ENCODE measurements at places on chromosomes 12 and 14.
A peak's percentile ranks its signal among the peaks of the same experiment; 100 is the strongest.

DNA sequence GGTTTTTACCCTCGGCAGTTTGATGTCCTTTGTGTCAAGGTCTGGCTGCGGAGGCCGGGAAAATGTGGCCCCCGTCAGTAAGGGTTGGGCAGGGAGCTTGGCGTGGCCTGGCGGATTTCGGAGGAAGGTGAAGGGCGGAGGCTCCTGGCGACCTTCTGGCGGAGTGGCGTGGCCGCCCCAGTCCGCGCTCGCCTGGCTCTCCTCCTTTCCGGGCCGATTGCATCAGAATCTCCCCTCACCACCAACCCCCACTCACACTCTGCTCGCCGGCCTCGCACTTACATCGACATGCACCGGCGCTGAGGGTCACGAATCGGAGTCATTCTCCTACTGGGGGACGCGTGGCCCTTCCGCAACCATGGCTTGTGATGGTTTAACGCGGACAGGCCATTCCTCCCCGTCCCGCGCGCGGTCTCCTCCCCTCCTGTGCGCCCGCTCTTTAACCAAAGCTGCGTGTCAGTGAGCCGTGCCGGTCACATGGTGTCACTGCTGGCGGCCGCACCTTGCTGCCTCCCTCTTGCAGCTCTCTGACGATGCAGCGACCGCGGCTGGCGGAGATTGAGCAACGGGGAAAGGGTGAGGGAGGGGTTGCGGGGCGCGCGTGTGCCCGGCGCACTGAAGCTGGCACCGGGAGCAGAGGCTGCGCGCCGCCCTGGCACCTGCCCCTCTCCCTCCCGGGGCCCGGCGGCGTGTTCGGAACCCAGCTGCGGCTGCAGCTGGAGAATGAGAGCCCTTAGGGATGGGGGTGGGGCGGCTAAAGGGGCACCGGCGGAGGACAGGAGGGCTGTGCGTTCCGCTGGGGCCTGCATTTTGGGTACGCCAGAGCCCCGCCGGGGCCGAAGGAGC lies at the start of gene SLC38A1:
Gene SLC38A1, minus strand, starts transcription at position 461 of the 846 bp plus-strand sequence. CDS start 29,243 bp downstream, outside the sequence.
- peak; percentile 90 for DNase-seq

DNA sequence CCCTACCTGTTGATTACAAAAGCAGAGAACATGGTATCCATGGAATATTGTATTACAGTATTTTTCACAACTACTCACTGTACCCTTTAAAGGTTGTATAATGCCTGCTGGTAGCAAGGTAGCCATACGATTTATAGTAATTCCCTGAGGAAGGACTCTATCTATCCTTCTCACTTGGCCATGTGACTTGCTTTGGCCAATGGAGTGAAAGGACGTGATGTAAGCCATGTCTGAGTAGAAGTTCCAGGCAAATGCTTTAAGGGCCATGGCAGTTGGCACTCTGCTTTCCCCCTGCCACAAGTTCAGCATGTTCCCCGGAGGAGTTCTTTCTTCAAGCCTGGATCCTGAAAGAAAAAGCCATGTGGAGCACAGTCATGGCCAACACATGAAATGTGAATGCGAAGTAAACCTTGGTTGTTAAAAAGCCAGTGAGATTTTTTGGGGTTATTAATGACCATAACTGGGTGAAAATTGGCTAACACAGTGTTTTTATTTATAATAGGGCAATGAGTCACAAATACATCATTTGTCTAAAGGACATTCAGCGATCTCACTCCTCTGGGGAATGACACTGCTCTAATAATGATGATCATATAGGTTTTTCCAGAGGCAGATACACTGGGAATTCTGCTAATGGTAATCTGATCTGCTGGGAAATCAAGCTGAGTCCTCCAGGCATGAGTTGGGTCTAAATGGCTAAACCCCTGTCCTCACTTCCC lies 67.4 kb upstream of the SLC38A2 start:
- no peak for DNase-seq

DNA sequence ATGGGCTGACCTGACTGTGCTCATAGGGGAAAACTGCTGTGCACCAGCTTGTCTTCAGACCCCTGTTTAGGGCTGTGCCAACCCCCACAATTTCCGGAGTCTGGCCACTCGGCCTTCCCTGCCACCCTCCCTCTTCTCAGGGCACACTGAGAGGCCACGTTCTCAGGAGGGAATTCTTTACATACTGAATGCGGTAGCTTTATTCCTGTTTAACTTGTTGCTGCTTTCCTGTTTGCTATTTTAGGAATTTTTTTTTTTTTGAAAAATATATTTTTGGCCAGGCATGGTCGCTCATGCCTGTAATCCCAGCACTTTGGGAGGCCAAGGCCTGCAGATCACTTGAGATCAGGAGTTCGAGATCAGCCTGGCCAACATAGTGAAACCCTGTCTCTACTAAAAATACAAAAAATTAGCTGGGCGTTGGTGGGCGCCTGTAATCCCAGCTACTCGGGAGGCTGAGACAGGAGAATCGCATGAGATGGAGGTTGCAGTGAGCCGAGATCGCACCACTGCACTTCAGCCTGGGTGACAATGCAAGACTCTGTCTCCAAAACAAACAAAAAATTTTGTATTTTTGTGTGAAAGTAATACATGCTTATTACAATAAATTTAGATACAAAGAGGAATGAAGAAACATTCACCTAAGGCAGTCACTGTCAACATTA lies 39.5 kb downstream of the TPCN1 start:
- no peak for DNase-seq

GRCh38 chr14:62216121-62216520 lies 453.9 kb downstream of the SNAPC1 start:
- DNase-seq = no peak

GRCh38 chr12:62562846-62563245 lies 96.2 kb downstream of the MON2 start:
- no peak for DNase-seq

GRCh38 chr12:116533343-116534251 lies 25.6 kb upstream of the MAP1LC3B2 start:
- DNase-seq = peak; percentile 68

DNA sequence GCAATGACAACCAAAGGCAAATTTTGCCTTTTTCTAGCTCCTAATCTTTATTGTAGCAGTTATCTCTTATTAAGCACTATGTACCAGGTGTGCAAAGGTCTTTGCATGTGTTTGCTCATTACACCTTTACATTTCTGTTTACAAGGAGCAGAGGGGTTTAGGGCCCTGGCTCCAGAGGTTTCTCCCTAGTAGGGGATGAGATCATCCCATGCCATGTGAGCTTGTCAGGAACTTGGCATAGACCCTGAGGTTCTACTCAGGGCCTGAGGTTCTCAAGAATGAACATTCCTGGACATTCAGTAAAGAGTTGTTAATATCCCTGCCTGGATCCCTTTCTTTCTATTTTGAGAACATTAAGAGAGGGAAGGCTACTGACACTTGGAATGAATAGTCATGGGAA lies 292.0 kb downstream of the RPAP3 start:
- no peak for DNase-seq

DNA sequence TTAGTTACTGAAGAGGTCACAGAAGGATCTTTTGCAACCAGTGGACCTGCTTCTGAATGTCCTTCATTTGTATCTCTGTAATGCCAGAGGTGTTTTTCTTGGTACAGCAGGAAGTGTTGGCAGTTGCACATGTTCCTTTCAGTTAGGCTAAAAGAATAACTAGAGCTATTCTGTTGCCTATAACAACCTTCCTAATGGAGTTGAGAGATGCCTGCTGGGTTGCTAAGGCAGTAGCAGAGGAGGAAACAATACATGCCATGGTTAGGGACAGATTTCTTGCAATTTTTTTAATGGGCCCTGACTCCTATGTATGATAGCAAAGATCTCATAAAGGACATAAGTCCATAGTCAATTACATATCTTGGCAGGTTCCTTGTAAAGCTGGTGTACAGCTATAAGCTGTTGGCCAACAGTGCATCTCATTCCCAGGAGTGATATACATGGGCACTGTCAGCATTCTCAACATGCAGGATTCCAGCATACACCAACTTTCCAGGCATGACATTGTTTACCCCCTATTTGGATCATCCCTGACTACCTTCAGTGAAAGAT lies 556.6 kb downstream of the CCER1 start:
- no peak for DNase-seq

DNA sequence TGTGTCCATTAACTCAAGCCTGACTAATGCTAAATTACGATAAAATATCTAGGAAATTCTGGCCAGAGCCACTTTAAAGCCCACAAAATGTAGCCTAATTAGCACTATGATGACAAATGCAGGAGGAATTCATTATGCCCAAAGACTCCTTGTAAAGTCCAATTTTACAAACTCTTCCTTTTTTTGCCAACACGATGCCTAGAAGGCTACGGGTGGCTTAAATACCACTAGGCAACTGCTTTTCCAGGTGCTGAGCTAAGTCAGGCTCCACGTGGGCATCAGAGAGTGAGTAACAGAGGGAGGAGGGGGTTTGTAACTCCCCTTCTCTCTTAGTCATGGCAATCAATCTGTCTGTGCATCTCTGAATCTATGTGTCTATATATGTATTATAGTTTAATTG lies 172.4 kb upstream of the NTF3 start:
- no peak for DNase-seq

- no peak for DNase-seq
Measured at GRCh38 chr14:25015761-25016160, 34.2 kb downstream of the STXBP6 start.

- DNase-seq = no peak
Measured at GRCh38 chr12:96400631-96401075, 414 bp upstream of the CDK17 start.

DNA sequence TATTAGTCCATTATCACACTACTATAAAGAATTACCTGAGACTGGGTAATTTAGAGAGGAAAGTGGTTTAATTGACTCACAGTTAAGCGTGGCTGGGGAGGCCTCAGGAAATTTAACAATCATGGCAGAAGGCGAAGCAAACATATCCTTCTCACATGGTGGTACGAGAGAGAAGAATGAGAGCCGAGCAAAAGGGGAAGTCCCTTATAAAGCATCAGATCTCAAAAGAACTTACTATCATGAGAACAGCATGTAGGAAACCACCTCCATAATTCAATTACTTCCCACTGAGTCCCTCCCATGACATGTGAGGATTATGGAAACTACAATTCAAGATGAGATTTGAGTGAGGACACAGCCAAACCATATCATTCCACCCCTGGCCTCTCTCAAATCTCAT lies 422.6 kb downstream of the MDGA2 start:
- DNase-seq = no peak

- DNase-seq = no peak
Measured at GRCh38 chr12:21678959-21679358, 21.3 kb upstream of the LDHB start.

- DNase-seq = no peak
Measured at GRCh38 chr14:73168274-73168673, 32.0 kb downstream of the PSEN1 start.

DNA sequence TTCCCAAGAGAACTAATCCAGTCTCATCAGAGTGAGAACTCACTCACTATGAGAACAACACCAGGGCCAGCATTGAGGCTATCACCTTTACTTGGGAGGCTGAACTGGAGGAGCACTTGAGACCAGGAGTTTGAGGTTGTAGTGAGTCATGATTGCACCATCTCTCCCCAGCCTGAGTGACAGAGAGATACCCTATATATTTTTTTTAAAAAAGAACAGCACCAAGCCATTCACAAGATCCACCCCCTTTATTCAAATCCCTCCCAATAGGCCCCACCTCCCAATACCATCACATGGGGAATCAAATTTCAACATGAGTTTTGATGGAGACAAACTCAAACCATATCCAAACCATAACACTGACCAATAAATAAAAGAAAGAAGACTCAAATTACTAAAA lies 3.7 kb upstream of the TMX1 start:
- no peak for DNase-seq

DNA sequence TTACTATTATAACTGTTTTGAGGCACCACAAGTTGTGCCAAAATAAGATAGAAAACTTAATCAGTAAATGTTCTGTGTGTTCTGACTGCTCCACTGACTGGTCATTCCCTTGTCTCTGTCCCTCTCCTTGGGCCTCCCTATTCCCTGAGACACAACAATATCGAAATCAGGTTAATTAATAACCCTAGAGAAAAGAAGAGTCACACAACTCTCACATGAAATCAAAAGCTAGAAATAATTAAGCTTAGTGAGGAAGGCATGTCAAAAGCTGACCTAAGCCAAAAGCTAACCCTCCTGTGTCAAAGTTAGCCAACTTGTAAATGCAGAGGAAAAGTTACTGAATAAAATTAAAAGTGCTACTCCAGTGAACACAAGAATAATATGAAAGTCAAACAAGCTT lies 53.8 kb upstream of the CCDC196 start:
- DNase-seq = no peak

DNA sequence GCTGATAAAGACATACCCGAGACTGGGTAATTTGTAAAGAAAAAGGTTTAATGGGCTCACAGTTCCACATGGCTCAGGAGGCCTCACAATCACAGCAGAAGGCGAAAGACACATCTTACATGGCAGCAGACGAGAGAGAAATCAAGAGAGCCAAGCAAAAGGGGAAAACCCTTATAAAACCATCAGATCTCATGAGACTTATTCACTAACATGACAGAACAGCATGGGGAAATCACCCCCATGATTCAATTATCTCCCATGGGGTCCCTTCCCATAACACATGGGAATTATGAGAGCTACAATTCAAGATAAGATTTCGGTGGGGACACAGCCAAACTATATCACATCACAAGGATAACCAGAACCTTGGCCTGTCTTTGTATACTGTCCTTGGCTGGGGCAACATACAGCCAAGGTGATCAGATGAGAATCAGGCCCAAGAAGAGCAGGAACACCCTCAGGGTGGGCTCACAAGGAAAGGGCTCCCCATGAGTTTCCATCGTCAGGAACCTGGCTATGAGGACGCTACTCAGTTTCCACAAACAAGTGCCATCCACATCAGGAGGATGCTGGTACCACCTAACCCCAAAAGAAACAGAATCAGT lies 152.7 kb downstream of the FOXN3 start:
- no peak for DNase-seq

DNA sequence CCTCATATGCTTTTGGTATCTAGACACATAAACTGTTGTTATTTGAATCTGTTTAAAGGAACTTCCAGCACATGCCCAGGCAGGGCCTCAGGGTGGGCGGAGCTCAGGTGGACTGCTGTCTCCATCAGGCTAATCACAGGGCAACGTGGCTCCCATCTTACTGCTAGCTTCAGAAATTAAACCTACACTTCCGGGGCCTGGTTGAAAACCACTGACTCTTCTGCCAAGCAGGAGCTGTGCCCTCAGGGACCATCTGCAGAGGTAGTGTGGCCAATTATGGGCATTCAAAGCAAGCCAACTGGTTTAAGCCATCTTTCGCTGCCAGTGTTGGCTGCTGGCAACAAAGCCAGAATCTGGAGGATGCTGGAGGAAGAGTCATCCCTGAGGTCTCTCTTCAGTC lies 97.5 kb downstream of the TMX1 start:
- no peak for DNase-seq

DNA sequence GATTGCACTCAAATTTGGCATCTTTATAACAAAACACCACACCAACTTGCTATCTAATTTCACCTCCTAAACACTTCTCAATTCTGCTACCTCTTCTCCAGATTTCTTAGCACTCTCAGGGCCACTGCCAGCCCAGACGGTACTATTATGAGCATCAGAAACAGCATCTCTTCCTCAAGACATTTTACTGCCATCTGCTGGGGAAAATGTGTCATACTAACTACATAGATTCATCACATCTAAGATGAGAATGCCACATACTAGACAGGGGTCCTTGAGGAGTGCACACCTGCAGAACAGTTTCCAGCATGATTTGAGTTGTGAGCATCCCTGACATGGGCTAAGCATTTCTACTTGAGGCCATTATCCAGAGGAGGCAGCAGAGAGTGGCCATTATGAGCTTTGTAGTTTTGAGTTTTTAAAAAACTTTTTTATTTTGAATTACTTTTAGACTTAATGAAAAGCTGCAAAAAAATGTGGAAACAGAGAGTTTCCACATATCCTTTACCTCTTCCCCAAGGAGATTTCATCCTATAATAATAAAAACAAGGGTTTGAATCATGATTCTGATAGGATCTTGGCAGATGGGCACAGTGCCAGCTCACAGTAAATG lies 15.1 kb upstream of the GRIP1 start:
- DNase-seq = no peak
